Activated T-cell treated with anti-CD3 and anti-CD28 coated beads for 1 hour (primary cell): ENCODE measurements at places on chromosomes 6 and 20.

DNA sequence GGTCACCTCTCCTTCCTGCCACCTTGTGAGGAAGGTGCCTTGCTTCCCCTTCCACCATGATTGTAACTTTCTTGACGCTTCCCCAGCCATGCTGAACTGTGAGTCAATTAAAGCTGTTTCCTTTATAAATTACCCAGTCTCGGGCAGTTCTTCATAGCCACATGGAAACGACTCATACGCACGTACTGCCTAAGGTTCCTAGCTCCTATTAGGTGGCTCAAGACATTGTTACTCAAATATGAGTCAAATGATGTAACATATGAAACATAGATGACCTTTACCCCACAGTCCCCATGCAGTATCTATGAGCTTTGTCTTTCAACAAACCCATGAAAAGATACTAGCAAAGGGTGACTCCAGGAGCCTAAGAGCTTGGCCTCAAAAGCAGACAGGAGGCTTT lies 98.3 kb downstream of the SIM1 start:
- no peak for DNase-seq

GRCh38 chr6:42769051-42769450 lies 12.8 kb upstream of the BICRAL start:
- no peak for DNase-seq

- no peak for DNase-seq
These were observed 809.6 kb downstream of the TENT5A start for GRCh38 chr6:80942911-80943310.

DNA sequence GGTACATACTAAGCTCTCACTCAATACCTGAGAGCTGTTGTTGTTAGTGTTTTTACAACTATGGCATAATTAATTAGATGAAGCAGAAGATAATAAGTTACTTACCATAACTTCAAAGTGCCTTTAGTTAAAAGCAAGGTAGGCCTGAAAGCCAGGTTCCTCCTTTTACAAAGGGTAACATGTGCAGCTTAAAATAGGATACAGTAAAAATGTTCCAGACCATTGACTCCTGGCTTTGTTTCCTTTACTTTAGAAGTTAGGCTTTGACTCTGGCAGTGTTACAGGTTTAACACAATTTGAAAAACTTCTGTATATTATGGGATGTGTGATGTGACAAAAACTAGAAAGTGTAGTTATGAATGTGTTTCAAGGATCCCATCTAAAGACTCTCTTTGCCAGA lies 522.5 kb downstream of the EPM2A start:
- DNase-seq: no peak

DNA sequence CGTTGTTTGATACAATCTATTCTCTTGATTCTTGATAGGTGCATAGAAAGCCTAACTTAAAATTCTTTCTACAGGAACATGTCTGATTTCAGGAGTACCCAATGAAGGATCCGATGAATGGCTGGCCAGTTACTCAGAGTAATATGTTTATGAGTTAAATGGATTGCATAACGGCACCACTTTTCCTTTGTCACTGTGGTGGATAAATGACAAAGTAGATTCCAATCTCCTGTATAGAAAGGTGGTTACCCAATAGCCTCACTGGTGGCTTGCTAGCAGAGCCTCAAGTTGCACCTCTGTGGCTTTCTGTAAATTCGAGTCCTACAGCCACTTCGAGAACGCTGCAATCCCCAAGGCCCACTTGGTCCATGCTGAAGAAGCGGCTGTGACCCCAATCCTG lies 28.4 kb downstream of the LHFPL5 start:
- DNase-seq: no peak

- DNase-seq: no peak
These were observed 29.1 kb downstream of the NDUFAF5 start for GRCh38 chr20:13813910-13814309.

DNA sequence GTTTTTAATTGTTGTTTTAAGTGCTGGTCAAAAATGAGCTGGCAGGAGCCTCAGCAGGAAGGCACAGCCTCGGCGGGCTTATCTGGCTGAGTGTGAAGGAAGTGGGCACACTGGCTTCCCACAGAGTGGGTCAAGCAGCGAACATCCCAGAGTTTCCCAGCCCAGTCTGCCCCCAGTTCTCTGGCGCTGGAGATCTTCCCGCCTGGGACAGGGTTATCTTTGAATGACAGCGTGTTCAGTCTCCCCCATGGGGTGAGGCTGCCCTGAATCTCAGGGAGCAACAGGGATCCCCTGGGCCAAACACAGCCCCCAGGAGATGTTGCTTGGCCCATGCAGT lies 122.2 kb upstream of the PTPN1 start:
- DNase-seq: no peak

GRCh38 chr6:139429580-139430145 lies 55.2 kb upstream of the CITED2 start:
- no peak for DNase-seq

GRCh38 chr20:34268851-34269636 lies 27.8 kb downstream of the ASIP start:
- DNase-seq: no peak

- DNase-seq: no peak
These were observed 28.6 kb upstream of the TGM2 start for GRCh38 chr20:38193586-38194105.

DNA sequence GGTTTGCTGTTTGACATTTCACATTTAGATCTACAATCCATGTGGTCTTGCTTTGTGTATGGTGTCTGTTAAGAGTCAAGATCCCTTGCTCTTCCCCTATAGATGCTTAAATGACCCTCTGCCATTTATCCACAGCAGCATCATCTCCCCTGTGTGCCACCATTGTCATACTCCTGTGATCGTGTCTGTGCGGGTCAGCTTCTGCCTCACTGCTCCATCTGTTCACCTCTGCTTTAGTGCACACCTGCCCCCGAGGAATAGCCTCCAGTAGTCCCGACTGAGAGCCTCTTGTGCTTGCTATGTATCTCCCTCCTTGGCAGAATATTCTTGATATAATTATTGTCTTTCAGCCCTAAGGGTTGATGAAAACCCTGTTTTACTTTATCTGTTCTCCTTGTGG lies 551.2 kb downstream of the CDH26 start:
- DNase-seq: no peak

GRCh38 chr20:46488451-46488850 lies 24.9 kb downstream of the ZNF334 start:
- DNase-seq: no peak

DNA sequence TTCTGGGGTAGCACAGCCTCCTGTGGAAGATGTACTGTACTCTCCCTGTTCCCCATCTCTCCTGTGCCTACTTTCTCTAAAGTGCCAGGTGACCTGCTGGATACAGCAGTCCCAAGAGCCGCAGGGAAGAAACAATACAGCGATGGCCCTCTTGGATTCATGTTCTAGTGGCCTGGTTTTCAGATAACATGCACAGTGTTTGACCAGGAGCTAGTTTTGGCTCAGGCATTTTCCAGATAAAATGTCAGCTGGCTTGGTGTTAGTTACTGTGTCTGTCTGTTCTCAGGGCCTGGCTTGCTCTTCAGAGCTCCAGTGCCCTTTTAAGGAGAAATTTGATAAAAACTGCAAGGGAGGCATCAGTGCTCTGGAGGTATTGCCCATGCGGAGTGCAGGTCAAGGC lies 41.3 kb downstream of the GABRR2 start:
- no peak for DNase-seq

DNA sequence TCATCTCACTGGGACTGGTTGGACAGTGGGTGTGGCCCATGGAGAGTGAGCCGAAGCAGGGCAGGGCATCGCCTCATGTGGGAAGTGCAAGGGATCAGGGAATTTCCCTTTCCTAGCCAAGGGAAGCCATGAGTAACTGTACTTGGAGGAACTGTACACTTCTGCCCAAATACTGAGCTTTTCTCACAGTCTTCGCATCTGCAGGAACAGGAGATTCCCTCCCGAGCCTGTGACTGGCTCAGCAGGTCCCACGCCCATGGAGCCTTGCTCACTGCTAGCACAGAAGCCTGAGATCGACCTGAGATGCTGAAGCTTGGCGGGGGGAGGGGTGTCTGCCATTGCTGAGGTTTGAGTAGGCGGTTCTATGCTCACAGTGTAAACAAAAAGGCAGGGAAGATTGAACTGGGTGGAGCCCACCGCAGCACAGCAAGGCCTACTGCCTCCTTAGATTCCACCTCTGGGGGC lies 10.4 kb upstream of the CALHM5 start:
- no peak for DNase-seq

DNA sequence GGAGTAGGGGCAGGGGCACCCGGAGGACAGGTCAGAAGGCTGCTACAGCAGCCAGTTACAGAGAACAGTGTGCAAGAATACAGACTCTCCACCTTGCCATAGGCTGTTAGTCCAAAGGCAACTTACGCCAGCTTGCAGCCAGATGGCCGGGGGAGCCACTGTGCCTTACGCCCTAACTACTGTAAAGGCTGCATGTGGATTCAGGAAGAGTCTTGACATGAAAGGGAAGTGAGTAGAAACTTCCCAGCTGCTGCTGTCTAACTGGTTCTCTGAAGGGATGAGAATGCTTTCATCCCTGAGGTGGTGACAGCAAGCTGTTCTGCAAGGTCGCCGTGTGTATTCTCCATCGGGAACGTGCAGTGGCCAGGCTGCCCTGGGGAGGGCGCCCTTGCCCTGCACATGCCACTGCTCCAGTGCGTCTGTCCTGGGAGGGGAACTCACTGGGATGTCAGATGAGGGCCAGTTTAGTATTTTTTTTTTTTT lies 46.1 kb downstream of the LYRM4 start:
- DNase-seq: no peak
